Peyer's patch (tissue), 4 donors: ENCODE measurements at places on chromosomes 12 and 14.

- DNase-seq, result no peak
Observed at GRCh38 chr12:76241371-76241770, 106.8 kb downstream of the BBS10 start.

DNA sequence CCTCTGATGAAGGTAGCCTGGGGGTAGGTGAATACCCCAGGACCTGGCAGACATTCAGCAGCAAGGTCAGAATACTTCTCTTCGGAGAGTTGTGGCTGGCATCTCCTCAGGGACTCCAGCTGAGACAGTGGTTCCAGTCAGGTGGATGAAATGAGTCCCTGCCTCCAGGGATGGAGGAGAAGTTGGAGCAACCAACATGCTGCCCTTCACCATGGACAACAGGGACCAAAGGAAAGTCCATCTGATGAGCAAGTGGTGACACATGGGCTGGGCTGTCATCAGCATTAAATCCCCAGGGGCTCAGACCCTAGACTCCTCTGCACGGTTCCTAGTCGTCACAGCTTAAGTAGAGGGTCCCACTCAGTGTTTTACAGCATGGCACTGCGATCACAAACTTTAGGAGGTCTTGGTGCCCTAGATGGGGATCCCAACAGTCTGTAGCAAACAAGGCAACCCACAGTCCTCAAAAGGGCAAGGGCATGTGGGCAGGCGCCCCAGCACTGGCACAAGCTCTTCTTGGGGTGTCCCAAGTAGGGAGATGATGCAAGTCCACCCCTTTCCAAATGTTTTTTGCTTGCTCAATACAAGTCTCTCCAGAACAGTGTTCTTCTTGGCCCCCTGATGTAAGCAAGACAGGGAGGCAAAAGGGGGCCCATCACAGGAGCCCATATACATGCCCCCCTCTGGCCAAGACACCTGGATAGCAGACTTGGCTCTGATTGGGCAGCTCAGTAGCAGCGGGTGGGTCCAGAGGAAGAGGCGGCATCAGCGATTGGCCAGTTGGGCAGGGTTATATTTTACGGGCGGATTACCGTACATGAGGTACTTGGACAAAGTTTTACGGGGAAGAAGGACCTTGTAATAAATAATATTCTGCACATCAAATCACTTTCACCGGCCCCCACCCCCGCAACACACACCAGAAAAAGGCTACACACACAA lies 10.8 kb upstream of the CDH24 start:
- peak; percentile 42 for DNase-seq

DNA sequence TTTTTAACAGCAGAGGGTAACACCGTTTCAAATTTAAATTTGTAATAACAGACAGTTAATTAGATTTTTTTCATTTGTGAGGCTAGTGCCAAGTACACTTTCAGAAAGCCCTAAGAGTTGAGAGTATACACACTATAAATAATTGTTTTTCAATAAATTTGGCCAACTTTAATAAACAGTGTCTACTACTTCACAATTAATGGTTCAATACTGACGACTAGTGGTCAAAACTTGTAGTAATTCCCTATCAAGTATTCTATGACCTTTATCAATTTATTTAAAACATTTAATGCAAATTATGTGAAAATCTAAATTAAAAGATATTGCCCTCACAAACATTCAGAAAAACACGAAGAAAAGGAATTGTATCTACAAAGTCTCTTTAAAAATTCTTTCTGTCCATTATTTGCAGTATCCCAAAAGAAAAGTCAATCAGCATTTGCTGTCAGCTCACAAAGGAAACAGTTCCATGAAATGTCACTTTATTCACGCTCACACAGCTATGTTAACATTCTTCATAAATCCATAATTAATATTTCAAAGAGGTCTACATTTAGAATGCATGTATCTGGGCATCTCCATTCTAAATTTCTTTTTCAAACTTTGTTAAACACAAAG lies 91.2 kb downstream of the CEP128 start:
- DNase-seq, result no peak

- DNase-seq, result no peak
Observed at GRCh38 chr14:103311171-103311997, 22.7 kb upstream of the EIF5 start.
